T-helper 9 cell (primary cell): ENCODE measurements at places on chromosomes 3 and 15.

GRCh38 chr3:4680227-4680691 is 187.1 kb downstream of the ITPR1 start:
- no peak for DNase-seq

GRCh38 chr15:76313731-76314130 is 2.5 kb upstream of the ETFA start:
- no peak for DNase-seq

GRCh38 chr15:29046977-29047376 is 161.2 kb downstream of the APBA2 start:
- DNase-seq = no peak

GRCh38 chr3:188827103-188827502 is 344.7 kb upstream of the TPRG1 start:
- DNase-seq = no peak

GRCh38 chr3:180183346-180183745 is 146.6 kb upstream of the PEX5L start:
- DNase-seq = no peak

GRCh38 chr15:43511012-43511885 is 6.2 kb upstream of the MAP1A start:
- DNase-seq = no peak

- no peak for DNase-seq
Observed at GRCh38 chr3:167913219-167913835, 177.8 kb downstream of the SERPINI1 start.

DNA sequence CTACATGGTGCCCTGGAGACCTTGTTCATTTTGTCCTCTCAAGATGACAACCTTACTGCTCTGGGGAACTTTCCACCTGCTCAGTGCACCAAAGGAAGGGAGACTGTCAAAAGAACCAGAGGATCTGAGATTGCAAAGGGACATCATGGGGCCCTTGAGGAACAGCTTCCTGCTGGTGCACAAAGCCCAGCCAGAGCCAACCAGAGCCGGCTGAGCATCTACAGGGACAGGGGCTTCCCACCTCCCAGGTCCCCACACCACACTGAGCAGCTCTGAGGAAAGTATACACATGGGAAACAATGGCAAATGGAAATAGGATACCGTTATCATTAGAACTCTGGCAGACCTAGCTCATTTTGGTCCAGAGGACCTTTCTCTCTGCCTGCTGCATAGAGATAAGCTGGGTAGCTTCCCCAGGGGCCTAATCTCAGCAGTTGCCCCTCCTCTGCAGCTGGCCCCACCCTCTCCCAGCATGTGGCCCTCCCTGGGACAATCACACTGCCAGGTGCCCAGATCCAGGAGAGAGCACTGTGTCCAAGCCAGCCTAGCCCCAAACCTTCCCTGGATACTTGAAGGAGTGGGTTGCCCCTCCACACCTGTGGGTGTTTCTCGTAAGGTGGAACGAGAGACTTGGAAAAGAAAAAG is 123.4 kb upstream of the PRR20G start:
- no peak for DNase-seq

- no peak for DNase-seq
Observed at GRCh38 chr3:105911496-105911895, 42.7 kb upstream of the CBLB start.

- no peak for DNase-seq
Observed at GRCh38 chr3:183576487-183577107, 21.1 kb upstream of the KLHL6 start.

GRCh38 chr3:43638594-43639447 is 17.0 kb upstream of the ANO10 start:
- DNase-seq = peak; percentile 6

DNA sequence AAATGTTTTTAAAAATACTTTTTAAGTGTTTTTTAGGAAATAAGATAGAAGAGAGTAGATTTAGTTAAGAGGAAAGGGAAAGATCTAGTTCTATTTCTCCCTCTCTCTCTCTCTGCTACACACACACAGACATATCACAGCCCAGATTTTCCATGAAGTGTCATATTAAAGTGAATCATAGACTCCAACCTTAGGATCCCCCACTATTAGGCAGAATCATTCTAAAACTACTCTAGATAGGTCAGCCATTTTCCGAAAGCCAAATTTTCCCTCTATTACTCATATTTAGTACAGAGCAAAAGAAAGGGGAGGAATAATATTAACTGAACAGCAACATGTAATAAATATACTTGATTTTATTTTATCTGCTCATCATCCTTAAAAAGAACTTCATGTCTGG is 45.1 kb upstream of the RSL24D1 start:
- no peak for DNase-seq

- no peak for DNase-seq
Observed at GRCh38 chr3:31754575-31755278, 222.0 kb downstream of the STT3B start.

- no peak for DNase-seq
Observed at GRCh38 chr15:96225642-96226259, 104.7 kb upstream of the NR2F2 start.

DNA sequence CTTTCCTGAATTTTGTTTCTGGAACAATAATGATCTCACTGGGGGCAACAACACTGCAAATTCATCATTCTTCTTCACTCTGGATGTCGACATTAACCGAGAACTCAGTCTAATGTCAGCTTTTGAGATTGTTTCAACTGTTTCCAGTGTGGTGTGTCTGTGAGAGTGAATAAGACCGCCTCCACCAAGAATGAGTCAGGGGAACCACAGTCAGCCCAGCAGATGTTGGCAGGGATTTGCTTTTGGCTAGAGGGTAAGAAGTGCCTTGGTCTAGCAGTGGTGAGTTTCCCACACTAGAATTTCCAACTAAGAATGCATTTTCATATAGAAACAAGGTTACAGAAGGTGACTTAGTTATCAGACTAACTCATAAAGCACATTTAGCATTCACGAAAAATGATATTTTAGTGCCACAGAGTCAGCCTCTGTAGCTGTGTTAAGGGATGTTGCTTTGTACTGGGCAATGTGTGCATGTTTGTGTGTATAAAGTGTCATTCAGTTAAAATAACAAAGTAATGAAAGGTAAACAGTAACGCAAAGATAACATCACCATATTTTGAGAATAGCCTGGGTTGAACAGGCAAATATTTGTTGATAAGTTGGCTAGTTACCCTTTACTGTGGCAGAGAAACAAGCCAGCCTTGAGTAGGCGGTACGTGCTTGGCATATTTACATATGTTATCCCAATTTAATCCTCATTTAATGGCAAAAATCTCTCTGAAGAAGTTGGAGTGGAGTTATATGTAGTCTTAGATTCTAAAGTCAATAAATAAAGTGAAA is 33.8 kb downstream of the DRD3 start:
- no peak for DNase-seq

GRCh38 chr3:97914388-97914787 is 57.8 kb downstream of the RIOX2 start:
- no peak for DNase-seq

- DNase-seq = no peak
Observed at GRCh38 chr3:27880969-27881892, 159.1 kb upstream of the EOMES start.

GRCh38 chr3:113532698-113533533 is 561 bp downstream of the SIDT1 start:
- DNase-seq = peak; percentile 42
